HEK293T (cell line): ENCODE measurements at places on chromosomes 5 and 9.
A peak's percentile ranks its signal among the peaks of the same experiment; 100 is the strongest.

DNA sequence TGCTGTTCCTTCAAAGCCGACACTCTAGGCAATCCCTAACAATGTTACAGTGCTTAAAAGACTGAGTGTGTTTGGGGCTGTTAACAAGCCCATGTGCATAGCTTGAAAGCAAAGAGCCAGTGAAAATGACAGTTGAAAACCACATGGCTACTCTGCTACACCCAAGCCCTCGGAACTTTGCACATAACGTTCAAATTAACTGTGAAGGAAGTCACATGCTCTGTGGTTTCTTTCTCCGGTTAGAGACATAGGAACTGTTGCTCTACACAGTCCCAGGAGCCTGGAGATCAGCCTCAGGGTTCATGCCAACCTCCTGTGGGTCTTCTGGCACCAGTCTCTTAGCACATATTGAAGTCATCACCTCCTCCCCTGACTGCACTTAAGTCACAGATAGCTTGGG lies 51.1 kb downstream of the C9orf152 start:
- no peak for DNase-seq

- no peak for DNase-seq
These were observed 37.0 kb downstream of the NKX2-5 start for GRCh38 chr5:173198049-173198448.

DNA sequence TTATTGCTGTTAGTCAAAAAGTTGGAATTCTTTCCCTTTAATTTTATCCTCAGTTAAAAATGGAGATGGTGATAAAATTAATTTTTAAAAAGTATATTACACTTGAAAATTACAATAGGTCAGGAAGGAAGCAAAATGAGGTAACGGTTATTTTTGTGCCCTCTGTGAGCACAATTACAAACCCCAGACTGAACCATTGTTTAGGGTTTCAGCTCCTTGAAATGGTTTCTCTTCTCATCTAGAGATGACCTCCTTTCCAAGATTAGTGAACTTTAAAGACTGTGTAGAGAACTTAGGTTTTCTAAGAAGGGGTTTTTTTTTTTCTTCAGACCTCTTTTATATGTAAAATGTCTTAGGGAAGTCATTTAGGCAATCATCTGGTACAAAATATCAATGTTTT lies 126.2 kb upstream of the CHD1 start:
- no peak for DNase-seq

DNA sequence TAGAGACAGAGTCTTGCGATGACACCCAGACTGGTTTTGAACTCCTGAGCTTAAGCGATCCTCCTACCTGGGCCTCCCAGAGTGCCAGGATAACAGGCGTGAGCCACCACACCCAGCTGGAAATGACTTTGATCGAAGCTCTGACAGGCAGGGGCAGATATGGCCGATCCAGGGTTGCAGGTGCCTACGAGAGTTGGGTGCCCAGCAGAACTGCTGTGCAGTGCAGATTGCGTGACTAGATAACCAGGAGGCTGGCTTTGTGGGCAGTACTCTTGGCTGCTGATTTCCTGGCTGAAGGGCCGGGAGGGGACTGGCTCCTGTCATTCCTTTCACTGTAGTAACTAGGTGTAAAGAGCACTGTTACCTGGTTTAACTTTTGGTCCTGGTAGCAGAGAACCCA lies 11.8 kb downstream of the TBC1D13 start:
- DNase-seq = no peak

GRCh38 chr5:164013077-164013670 lies 507.8 kb downstream of the MAT2B start:
- peak; percentile 60 for DNase-seq

GRCh38 chr5:88474574-88474973 lies 205.9 kb upstream of the TMEM161B start:
- DNase-seq = no peak
